ENCODE measurements at places on chromosomes 12 and 14.

DNA sequence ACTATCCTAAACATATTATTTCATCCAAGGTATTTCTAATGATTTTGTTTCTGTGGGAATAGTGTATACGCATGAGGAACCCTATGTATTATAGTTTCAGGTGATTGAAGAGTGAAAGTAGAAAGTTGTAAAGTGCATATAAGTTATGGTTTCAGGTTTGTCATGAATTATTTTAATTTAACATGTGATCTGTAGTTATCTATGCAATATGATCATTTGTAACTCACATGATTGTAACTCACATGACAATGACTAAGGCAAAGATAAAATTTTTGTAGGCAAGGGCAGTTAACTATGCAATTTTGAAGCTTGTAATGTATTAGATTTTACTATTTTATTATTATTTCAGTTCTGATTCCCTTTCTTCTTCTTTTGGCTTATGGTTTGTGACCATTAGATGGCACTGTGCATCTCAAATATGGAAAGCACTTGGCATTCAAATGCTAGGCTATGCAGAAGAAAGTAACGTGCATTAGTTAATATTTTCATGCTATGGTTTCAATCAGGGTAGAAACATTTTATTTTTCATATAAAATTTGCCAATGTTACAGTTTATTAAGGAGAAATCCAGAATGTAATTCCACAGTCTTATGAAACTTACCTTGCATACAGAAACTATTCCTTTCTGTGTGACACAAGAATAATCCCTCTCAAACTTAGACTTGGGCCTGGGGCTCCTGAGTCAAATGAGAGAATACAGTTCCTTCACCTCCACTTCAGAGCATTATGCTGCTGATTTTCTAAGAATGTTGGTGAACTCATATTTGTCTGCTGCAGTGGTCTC lies 15.8 kb upstream of the TMEM30B start:
- peak; percentile 61 for DNase-seq

DNA sequence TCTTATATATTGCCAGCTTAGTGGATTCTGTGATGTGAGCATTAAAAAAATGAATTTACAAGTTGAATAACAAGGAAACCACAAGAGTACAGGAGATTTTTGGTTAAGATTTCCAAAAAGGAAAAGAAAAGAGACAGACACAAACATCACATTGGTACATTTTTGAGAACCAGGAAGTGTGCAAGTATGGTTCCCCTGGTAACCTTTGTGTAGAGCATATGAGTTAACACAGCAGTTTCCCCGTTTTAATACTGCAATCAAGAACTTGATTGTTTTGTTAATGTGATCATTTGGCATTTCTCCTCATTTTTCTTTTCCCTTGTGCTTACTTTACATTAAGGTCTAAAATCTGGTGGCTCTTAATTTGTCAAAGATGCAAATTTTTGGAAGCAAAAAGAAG lies 490.4 kb upstream of the ATP2B1 start:
- no peak for DNase-seq

DNA sequence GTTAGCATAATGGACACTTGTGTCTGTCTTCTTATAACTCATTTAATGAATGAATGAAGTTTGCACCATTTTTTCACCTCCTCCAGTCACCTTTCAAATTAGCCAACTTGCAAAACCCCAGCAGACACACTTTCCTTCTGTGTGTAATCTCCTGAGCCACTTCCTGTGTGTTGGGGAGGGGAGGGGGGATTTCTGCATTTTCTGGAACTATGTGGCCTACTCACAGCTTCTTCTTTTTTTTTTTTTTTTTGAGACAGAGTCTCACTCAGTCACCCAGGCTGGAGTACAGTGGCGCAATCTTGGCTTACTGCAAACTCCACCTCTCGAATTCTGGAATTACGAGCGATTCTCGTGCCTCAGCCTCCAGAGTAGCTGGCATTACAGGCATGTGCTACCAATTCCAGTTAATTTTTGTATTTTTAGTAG lies 4.1 kb upstream of the SERPINA1 start:
- peak; percentile 11 for DNase-seq

DNA sequence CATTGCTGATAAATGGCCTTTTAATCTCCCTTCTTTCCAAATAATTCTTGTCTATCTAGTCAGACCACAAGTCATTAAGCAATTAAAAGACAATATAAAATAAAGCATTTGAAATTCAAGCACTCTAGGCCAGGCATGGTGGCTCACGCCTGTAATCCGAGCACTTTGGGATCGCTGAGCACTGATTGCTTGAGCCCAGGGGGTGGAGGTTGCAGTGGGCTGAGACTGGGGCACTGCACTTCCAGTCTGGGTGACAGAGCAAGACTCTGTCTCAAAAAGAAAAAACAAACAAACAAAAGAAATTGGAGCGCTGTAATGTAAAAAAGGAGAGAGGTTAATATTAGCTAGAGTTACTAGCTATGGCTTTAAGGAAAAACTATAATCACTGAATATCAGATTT lies 30.5 kb upstream of the CSRP2 start:
- DNase-seq = no peak

GRCh38 chr12:40819436-40820108 lies 127.3 kb downstream of the CNTN1 start:
- no peak for DNase-seq

DNA sequence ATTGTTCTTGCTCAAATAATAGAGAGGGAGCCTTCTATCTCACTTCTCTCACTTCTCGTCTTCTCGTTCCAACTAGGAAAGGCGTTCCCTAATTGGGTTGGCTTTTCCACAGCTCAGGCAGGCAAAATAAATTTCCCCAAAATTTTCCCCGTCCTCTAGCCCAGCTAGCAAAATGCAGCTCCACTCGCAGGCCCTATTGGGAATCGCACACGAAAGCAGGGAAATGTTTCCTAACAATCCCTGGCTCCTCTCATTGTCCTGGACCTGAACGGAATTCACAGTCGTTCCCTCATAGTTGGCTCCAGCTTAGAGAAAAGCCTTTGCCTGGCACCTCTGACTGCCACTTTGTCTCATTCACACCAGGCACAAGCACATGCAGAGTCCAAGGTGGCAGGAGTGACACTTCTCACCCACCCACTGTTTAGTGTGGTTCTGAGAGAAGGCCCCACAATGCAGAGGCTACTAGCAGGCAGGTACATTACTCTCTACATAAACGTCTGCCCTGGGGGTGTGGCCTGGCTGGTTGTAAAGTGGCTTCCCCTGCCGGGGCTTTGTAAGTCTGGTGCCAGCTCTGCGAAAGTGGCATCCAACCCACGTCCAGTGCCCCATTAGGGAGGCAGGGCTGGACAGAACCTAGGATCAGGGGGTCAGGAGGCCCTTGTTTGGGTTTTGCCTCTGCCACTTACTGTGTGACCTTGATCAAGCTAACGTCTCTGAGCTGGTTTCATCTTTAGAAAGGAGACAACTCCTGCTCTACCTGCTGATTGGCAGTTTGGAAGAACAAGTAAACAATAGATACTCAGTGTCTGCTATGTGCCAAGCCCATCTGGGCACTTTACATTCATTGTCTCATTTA lies 4.2 kb downstream of the SERPINA10 start:
- no peak for DNase-seq

- DNase-seq = no peak
Measured at GRCh38 chr12:93796729-93797128, 119.6 kb downstream of the CRADD start.

DNA sequence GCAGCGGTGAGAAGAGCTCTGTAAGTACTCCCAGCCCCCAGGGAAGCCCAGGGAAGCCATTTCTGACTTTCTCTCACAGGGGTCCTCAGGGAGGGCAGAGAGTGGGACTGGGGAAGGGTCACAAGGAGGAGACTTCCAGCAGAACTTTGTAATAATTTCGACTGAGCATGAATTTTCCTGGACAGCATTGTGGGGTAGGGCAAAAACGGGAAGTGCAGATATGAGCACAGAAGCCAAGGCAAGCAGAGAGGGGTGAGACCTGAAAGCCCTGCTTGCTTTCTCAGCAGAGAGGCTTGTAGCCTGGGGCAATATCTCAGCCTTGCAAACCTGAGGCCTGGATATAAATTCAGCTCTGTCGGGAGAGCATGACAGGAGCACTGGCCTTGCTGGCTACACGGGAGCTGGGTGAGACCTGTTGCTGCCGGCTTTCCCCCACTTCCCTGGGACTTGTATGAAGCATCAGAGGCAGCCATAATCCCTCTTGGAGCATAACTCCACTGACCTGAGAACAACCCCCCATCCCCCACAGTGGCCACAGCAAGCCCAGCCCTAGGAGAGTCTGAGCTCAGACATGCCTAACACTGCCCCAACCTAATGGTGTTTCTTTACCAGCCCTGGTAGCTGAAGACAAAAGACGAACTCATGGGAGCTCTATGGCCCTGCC lies 9.8 kb upstream of the IQSEC3 start:
- DNase-seq = no peak

DNA sequence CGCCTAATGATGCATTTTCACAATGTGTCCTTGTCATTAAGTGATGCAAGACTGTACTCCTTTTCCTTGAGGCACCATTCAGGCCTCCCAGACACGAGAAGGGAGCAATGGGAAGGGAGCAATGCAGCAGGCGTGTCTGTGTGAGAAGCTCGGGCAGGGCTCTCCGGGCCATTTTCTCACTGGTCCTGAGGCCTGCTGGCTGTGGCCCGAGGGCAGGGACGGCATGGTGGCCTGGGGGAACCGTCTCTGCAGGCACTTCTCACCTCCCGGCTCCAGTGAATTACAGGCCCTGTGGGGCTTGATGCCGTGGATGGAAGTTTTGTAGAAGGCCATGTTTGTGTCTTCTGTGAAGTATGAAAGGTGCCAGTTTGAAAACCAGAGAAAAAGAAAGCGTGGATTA lies 71.0 kb downstream of the ADGRD1 start:
- no peak for DNase-seq

DNA sequence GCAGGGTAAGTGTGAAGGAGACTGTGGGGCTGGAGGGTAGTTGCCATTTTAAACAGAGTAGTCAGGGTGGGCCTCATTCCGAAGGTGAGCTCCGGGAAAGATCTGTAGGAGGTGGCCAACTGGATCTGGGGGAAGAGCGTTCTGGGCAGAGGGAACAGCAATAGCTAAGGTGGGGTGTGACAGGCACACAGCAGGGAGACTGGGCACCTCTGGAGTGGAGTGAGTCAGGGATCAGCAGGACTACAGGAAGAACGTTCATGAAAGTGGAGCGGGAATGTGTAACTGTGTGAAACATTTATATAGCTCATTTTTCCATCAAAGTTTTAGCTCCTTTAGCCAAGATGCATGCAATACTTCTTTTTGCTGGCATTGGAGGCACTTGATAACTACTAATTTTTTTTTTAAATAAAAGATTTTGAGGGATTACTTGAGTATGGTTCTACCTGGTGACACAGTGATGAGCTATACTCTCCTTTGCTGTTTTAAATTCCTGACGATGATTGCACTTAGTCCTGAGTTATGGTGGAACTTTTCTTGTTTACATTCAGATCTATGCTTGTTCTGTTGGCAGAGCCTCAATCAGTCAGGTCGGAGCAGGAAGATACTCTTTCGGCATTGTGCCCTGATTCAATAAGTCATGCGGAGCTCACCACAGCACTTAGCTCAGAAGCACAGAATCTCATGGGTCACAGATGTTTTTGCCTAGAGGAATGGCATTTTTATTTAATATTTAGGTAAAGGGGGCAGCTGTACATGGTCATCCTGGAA lies 106.4 kb downstream of the WIF1 start:
- no peak for DNase-seq

GRCh38 chr14:74843653-74844052 lies 32.3 kb downstream of the PROX2 start:
- DNase-seq = no peak

DNA sequence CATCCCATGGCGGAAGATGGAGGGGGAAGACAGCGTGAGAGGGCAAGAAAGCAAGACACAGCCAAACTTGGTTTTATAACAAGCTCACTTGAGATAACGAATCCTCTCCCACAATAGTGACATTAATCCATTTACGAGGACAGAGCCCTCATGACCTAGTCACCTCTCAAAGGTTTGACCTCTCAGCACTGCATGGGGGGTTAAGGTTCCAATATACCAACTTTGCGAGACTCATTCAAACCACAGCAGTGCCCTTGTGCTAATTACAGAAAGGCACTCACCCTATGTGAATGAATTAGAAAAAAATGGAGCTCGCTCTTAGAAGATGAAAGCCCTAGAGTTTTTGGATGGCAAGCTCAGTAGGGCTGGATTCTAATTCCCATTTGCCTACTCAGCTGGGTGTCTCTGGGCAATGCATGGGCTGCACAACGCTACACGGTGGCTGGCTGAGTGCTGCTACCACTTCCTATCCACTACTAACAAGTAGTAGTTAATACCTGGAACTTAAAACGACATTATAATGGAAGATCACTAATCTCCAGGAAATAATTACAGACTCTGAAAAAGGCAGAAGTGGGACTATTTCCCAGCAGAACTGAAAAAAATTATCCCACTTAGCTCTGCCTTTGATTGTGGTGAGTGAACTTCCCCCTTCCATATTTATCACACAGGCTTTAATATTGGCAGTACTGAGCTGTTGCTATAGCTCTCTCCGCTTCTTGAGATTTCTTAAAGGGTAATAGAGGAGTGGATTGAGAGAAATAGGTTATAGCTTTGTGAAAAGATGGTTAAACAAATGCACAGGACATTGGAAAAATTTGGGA lies 27.5 kb downstream of the TESPA1 start:
- DNase-seq = no peak

- no peak for DNase-seq
Measured at GRCh38 chr12:48788854-48789775, at the start of gene ADCY6. Gene ADCY6, minus strand, starts transcription at chr12:48789089. Its CDS starts 5,655 bp downstream, at chr12:48783434.

GRCh38 chr14:68208218-68208617 lies 388.6 kb downstream of the RAD51B start:
- no peak for DNase-seq

DNA sequence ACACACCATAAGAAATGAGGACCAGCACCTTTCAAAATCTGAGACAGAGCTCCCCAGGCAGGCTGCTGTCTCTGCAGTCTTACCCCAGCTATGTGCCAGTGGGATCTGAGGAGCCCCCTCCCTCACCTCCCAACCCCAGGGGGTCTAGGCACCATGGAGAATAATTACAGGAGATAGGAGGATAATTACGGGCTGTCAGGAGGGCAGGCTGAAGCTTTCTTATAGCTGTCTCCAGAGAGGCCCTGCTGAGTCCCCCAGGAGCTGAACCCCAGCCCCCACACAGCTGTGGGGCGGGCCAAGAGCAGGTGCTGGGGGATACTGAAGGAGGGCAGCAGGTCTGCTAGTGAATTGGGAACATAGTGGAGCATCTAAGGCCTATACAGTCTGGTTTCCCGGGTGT lies 6.8 kb downstream of the CPNE6 start:
- DNase-seq = no peak

- no peak for DNase-seq
Measured at GRCh38 chr12:47939009-47939601, 24.3 kb upstream of the TMEM106C start.

- DNase-seq = no peak
Measured at GRCh38 chr14:93104961-93105360, 10.8 kb downstream of the ITPK1 start.

GRCh38 chr12:32264961-32265360 lies 134.4 kb upstream of the FGD4 start:
- DNase-seq = no peak

- no peak for DNase-seq
Measured at GRCh38 chr12:117228239-117228638, 38.0 kb upstream of the FBXO21 start.

GRCh38 chr14:27605282-27605681 lies 1007.4 kb upstream of the NOVA1 start:
- DNase-seq = no peak

Data from CD4-positive, alpha-beta T cell treated with Interleukin-6 at 100 ng/mL for 8 hours (primary cell).